ENCODE measurements at places on chromosomes 3 and 15.

GRCh38 chr3:182148360-182148759, 436.6 kb downstream of the SOX2 start:
- DNase-seq: no peak

- DNase-seq: no peak
Observed at GRCh38 chr15:83919319-83919830, 265.5 kb downstream of the ADAMTSL3 start.

DNA sequence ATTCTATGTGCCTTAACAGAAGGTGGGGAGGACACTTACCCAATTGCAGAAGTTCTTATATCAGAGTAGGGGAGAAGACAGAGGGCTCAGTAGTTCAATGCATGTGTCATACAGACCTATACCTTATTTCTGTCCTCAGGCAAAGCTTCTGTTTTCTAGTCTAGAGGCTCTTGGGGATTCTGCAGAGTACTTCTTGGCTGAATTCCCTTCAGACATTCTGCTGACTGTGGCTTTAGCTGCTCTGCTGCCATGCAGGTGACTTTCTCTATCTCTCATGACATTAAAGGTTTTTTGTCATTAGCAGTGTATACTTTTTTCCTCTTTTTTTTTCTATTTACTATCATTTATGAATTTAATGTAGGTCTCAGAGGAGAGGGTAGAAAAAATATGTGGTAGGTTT, 172.8 kb upstream of the PLSCR5 start:
- no peak for DNase-seq

GRCh38 chr3:48128774-48129173, 59.4 kb downstream of the CDC25A start:
- DNase-seq: no peak

- no peak for DNase-seq
Observed at GRCh38 chr3:189702066-189702646, 71.0 kb downstream of the TP63 start.

GRCh38 chr15:68285259-68285980, 7.9 kb downstream of the FEM1B start:
- DNase-seq: peak; percentile 46

DNA sequence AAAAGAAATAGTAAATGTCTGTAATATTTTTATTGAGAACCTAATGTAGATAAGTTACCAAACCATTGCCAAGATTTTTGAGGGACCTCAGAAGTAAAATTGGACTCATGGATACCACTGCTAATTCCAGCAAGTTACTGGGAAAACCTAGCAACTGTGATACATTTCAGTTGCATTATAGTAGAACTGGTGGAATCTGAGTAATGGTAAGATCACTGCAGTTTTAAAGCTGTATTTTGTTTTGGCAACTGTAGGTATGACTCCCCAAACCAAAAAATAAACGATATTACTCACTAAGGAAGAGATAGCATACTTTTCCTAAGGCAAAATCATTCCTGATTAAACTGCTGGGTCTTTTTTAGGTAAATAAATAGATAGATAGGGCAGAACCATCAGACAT, 54.0 kb downstream of the ARMC8 start:
- DNase-seq: no peak

DNA sequence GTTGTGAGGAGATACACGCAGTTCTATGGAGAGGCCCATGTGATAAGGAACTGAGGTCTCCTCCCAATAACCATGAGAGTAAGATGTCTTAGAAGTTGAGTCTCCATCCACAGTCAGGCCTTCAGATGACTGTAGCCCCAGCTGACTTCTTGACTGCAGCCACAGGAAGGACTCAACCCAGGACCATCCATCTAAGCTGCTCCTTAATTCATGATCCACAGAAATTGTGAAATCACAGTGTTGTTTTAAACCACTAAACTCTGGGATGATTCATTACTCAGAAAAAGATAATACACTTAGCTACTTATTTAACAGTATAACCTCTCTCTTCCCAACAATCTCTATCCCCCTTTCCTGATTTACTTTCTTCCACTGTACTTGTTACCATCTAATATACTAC, 173.3 kb downstream of the ALDH1A2 start:
- DNase-seq: no peak

DNA sequence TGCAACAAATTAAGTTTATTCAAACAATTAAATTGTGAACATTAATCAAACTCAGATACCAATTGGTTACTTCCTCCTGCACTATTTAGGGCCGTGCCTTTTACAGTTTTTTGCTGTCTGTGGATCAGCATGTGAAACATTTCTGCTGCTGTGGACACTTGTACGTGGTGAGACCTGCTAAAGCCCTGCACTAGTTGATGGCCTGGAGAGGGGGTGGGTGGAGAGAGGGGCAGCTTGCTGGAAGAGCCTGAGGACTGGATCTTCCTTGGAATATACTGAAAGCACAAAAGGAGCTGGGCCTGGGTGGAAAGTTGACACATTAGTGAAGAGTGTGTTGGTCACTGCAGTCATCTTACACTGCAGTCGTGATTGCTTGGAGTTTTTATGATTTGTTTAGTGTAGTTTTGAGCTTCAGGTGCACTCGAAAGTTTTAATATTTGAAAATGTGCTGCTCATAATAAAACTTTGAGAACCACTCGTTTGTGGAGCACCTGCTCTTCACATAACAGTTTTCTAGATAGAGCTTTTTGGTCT, 11.4 kb downstream of the PLCL2 start:
- DNase-seq: no peak

DNA sequence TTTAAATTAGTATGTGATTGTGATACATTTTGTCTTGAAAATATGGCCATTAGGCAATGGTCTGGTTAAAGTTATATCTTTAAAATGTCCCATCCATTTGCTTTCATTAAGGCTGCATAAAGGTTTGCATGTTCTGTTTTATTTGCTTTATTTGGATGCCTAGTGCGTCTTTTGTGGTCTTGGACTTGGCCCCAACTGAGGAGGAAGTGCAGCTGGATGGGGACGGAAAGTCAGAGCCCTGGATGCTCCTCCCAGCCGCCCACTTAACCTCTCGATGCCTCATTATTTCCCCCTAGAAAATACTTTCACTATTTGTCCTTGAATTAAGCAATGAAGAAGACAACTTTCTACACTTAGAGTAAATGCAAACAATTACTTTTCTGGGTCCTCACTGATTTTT, 898.2 kb downstream of the MCTP2 start:
- no peak for DNase-seq

DNA sequence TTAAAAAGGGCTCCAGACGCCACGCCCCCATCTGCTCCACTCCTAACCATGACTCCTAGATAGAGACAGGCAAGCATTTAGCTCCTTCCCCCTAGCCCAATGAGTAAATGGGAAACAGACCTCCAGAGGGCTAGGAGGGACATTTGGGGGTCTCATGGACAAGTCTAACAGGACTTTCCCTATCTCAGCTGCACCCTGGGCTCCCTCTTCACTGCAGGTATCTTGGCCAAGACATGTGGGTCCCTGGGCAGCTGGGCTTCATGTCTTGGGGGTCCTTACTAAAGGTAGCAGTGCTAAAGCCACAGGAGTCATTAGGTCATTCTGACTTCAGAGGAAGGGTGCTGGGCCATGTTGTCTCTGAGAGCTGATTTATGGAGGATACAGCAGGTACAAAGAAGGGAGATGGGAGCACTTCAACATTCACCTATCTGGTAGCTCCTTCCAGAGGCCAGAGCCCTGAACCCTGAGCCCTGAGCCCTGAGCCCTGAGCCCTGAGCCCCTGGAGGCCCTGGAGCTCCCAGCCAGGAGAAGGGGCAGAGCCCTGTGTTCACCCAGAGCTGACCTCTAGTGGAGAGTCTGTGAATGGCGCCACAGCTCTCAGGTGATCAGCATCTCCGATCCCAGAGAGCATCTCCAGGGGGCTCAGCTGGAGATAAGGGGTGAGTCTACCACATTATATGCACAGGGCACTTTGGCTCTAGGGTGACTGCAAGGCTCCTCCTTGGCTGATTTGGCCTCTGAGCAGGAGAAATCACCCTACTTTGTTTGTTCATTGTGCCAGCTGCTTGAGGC, 40.1 kb upstream of the EPHB1 start:
- DNase-seq: peak; percentile 66

DNA sequence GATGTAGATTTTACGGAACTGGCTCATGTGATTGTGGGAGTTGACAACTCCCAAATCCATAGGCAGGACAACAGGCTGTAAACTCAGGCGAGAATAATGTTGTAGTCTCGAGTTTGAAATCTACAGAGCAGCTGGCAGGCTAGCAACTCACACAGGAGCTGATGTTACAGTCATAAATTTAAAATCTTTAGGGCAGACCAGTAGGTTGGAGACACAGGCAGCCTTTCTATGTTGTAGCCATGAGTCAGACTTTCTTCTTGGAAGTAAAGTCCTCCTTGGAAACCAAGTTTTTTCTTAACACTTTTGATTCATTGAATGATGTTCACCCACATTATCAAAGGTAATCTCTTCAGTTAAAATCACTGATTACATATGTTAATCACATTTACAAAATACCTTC, 89.1 kb upstream of the ALCAM start:
- DNase-seq: no peak

GRCh38 chr3:109211941-109212340, 75.4 kb downstream of the C3orf85 start:
- no peak for DNase-seq

DNA sequence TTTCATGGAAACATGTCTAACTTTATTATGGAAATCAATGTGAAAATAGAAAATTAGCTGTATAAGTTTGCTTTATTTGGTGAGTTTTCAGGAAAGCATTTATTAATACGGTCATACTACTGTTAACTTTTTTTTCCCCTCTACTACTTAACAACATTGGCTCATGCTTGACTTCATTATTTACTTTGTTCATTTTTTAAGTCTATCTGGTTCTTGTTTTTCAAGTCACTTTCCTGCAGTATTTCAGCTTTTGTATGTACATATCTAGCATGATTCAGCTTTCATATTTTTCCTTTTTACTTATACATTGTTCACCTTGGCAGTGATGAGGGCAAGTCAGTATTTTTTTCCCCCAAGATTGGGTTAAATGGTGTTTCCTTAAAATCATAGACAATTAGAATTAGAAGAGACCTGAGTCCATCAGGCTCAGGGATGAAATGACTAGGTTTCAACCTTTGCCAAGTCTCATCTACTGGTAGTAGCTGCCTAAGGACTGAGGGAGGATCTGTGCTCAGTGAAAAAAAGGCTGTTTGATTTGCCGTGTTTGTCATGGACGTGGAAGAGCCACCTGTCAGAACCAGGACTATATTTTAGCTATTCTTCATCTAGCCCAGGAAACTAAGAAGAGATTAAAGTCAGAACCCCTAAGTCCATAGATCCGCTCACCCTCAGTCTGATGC, 15.4 kb downstream of the TMOD3 start:
- no peak for DNase-seq

GRCh38 chr15:90580099-90580498, 50.4 kb downstream of the CRTC3 start:
- DNase-seq: no peak

GRCh38 chr3:155391551-155391958, 98.1 kb upstream of the STRIT1 start:
- DNase-seq: no peak

DNA sequence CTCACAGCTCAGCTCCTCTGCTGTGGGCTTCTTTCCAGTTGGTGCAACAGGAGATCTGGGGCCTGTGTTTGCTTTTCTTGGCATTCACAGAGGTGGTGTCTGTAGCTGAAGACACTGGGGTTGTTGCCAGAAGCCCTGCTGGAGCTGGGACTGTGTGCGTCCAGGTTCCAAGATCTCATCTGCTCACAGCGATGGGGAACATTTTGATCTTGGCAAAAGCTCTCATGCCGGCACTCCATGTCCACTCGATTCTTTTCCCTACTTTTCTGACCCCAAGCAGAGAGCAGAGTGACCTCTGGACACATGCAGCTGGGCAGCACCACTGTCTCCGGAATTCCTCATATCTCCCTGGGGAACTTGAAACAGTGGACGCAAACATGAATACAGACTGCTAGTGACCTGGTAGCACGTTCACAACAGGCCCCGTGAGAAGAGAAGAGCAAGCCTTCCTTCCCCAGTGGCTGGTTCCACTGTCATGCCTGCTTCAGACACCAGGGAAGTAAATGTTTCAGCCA, 36.1 kb upstream of the MECOM start:
- DNase-seq: no peak

DNA sequence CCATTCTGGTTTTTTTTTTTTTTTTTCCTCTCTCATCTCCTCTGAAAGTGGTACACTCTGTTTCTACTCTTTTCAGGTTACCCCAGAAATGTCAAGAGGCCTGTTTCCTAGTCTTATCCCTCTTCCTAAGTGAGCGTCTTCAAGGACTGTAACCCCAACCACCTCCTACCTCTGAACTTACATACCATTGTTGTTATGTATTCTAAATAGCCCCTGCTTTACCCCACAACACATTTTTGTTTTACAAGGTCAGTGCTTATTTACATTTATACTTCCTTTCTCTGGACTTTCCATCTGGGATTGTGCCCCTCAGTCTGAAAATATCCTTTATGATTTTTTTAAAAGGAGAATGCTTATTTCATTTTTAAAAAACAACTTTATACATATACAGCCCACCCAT, 38.8 kb downstream of the PTH1R start:
- no peak for DNase-seq

- DNase-seq: no peak
Observed at GRCh38 chr3:66756468-66757036, 241.6 kb upstream of the KBTBD8 start.

- no peak for DNase-seq
Observed at GRCh38 chr15:68765602-68766368, 54.9 kb downstream of the ANP32A start.

DNA sequence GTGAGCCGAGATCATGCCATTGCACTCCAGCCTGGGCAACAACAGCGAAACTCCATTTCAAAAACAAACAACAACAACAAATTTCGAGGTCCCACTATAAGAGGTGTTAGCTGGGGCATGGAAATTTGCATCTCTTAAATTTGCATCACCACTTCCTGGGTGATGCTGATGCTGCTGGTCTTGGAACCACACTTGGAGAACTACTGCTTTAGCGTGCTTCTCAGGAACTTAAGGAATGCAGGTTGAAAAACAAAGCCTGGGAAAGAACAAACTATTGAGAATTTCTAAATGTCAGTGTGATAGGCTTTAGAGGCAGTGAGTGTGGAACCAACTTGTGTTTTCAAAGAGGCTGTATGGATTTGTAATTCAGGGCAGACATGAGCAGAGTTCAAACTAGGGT, 858.4 kb upstream of the ARPP21 start:
- no peak for DNase-seq

DNA sequence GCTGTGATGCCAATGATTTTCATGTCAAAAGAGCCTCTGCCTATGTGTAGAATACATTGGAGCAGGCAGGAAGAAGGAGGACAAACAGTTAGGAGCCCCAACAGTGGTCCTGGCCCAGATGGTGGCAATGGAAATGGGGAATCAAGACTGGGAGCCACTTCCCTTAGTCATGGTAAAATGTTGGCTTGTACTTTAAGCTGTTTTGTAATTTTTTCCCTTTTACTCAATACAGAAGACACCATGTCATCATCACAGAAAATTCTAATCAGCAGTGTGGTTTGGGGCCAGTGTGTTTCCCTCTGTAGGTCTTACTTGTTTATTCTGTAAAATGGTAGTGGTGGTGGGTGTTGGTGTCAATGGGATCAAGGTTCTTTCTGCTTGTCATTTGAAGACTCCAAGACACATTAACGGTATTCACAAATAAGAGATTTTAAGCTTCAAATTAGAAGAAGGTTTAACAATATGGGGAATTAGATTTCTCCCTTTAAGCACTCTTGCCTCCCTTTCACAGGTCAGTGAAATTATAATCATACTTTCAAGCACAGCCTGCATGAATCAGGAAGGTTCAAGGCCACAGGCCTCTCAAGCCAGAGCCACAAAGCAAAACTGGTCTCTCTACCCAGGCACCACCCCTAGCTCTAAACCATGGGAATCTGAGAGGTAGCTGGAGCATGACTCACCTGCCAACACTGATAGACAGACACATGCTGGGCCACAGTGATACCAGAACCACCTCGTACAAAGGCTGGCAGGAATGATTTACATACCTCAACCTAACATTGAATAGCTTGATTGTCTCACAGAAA, 24.9 kb downstream of the SIAH2 start:
- DNase-seq: peak; percentile 80
